ENCODE measurements at places on chromosomes 3 and 15. TPM values are rescaled to one million over a fixed set of nuclear protein-coding genes. Genes with fewer than 3 reads are reported as not detected.

The MAP1A gene
- polyA plus RNA-seq = 5.8 TPM

- no peak for DNase-seq
These were observed 101.8 kb upstream of the ALDH1A3 start for GRCh38 chr15:100777821-100778220.

DNA sequence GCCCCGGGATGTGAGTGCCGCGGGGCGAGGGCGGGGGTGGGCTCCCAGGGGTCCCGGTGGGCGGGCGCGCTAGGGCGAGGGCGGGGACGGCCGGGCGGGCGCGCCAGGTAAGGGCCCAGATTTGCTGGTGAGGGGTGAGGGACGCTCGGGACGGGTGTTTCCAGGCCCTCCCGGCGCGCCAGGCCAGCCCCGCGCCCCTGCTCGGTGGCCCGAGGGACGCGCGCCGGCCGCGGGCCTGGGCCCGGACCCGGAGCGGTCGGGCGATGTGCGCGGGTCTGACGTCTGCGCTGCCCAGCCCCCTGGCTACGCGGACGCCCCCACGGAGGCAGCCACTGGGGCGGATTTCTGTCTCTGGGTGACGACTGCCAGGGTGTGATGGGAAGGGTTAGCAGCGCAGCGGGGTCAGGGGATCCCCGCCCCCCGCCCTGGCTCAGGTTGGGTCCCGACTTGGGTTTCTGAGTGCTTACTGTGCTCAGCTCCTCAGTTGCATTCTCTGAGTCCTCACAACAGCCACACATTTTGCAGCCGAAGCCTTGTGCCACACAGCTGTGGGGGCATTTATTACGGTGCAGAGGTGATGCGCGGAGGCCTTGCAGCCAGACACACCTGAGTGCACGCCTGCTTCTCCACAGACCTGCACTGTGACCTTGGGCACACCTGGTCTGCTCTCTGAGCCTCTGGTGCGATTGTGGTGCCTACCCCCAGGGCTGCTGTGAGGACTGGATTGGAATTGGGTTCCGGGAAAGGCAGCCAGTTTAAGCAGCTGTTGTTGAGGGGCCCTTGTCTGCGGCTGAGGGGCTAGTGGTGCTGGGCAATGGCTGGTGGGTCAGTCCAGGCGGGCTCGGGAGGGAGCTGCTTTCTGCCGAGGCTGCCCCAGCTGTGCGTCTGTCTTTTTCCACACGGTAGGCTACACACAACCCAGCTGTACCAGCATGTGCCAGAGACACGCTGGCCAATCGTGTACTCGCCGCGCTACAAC lies 523 bp downstream of the HDAC11 start:
- no peak for DNase-seq

The RARB gene
- polyA plus RNA-seq = 34.6 TPM

DNA sequence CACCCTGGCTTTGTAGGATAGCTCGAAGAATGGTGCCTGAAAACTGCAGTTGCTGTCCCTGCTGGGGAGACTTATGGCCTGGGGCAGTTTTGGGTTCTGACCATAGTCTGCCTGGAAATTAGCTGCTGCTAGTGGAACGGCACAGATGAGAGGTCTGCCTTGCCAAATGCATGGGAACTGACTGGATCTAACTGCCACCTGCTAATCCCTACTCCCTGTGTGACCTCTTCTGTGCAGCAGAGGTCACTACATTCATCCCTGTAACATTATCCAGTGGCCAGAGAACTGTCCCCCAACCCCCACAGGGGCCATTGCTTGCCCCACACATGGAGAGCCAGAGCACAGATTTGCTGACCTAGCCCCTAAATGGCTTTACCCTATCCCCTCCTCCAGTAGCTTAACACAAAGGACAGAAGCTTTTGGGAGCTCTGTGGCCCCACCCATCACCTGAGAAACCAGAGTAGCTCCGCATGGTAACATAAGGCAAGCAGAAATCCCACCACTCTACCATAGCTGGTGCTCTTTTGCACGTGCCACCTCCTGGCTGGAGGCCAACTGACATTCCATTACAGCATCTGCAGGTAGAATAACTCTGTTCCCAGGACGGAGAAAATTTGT lies 840.0 kb downstream of the EPHA3 start:
- DNase-seq = no peak

GRCh38 chr15:44029940-44030568 lies 165.0 kb downstream of the FRMD5 start:
- no peak for DNase-seq

The IL20RB gene
- 1.0 TPM for polyA plus RNA-seq

DNA sequence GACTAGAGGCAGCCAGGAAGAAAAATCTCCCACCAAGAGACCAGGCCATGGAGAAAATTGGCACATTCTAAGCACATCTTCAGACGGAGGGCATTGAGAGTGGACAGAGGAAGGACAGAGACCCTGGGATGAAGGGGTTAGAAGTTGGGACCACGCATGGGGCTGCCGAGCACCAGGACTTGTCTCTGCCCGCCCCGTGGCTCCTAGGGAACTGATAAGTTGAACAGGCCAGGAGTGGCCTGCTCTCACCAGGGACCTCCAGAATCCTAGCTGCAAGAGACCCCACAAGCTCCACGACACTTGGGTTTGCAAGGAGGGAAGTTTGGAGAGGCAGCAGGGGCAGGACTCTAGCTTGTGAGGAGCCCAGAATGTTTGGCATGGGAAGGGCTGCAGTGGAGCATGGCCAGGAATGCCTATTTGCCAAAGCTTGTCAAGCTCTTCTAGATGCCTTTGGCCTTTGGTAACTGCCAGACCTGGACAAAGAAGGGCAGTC lies 355.1 kb downstream of the NSUN3 start:
- no peak for DNase-seq

- DNase-seq = no peak
These were observed 23.8 kb downstream of the TMEM45A start for GRCh38 chr3:100516232-100516631.

- no peak for DNase-seq
These were observed 45.0 kb downstream of the THBS1 start for GRCh38 chr15:39625856-39626255.

All from right lung (tissue), 10 donors.